ENCODE measurements at places on chromosomes 12 and 14.

DNA sequence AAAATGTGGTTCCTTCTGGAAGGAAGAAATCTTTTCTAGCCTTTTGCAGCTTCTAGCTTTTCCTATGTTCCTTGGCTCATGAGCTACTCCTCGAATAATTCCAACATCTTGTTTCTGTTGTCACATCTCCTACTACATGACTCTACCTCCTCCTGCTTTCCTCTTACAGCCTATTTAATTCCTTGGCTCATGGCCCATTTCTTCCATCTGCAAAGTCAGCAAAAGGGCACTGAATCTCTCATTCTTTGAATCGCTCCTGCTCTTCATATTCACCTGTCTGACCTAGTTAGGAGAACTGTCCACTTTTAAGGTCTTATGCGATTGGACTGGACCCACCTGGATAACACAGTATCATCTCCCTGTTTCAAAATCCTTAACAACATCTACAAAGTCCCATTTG is 15.8 kb downstream of the PRKD1 start:
- DNase-seq, result no peak

DNA sequence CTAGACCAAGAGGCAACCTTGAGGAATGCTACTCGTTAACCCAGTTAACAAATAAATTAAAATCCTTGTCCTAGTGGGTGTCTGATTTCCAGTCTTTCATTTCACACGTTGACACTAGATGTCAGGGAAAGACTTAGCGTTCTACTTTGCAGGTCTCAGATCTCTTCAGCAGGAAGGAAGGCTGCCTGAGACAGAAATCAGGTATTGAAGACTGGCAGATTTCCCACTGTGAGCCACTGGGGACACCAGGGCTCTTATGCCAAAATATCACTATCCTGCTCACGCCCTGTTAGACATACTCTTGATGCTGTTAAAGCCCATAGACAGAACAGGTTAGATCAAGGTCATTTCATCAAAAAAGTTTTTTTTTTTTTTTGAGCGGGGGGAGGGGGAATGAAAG is 33.0 kb downstream of the EMP1 start:
- no peak for DNase-seq

- no peak for DNase-seq
Observed at GRCh38 chr12:131672941-131673887, 37.7 kb upstream of the SFSWAP start.

DNA sequence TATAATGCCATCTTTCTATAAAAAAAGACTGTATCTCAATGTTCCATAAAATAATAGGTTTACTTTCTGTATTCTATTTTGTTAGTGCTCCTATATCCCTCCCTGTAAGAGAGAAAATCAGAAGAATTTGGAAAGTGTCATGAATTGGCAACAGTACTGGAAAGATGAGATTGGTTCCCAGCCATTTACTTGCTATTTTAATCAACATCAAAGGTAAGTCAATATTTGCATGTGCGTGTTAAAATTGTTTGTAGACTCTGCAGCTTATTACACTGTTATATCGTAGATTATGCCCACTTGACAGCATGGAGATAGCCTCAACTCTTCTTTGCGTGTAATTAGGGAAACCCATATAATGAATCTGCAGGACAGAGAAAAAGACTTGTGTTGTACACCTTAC is 34.0 kb downstream of the KCNMB4 start:
- no peak for DNase-seq

- DNase-seq, result no peak
Observed at GRCh38 chr14:69395929-69396328, 2.2 kb downstream of the ERH start.

All from hindlimb muscle (tissue), 1 donor.